Activated CD8-positive, alpha-beta T cell treated with anti-CD3 and anti-CD28 coated beads for 36 hours (primary cell): ENCODE measurements at places on chromosomes 16 and 17.

GRCh38 chr16:9308356-9308801 lies 216.9 kb downstream of the HAPSTR1 start:
- DNase-seq, result no peak

DNA sequence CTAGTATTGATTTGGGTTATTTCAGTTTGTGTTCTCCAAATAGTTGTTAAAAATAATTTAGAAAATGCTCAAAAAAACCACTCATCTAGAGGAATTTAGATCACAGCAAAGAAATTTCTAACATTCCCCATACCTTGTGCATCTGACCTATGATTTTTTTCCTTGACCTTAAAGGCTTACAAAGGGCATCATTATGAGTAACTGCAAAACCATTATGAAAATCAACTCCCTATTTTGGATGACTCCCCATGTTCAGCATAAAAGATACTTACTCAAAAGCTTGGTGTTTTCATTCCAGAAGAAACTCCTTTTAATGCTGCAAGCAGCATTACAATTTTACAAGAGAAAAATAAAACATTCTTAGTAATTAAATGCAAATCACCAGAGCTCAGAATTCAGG lies 83.2 kb downstream of the GRIN2A start:
- DNase-seq, result no peak

DNA sequence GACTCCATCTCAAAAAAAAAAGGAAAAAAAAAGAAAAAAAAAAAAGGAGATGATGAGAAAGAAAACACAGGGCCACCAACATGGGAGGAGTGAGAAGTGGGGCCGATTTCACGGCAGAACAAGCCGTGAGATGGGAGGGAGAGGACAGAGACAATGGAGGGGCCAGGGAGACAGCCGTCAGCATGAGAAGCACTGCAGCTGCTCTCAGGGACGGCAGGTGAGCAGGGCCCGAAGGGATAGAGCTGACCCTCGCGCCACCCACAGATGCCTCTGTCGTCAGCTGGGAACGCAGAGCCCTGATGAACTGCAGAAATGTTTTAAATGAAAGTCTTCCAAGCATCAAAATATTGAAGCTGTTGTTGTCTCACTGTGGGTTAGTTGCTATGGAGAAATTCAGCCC lies 20.3 kb downstream of the PITPNM3 start:
- no peak for DNase-seq

GRCh38 chr16:19071811-19072777 lies 4.7 kb downstream of the COQ7 start:
- peak; percentile 80 for DNase-seq

- no peak for DNase-seq
These were observed 37.1 kb upstream of the DOC2B start for GRCh38 chr17:218432-219110.
